ENCODE measurements at places on chromosomes 7 and 10.

DNA sequence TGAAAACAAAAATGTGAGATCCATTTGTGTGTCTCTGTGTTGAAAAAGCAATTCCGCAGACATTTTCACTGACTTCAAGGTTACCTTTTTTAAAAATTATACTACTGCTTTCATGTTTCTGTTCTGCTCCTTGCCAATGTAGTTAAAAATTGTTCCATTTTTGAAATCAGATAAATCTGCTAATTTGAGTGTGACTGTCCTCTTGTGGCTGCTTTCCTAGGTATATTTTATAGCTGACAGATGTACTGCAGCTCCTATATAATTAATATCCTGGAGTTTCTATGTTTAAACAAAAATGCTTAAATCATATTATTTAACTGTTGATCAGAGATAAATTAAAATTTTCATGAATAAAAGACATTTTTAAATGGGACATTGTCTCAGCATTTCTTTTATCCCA, 177.6 kb upstream of the LRRTM3 start:
- no peak for DNase-seq

DNA sequence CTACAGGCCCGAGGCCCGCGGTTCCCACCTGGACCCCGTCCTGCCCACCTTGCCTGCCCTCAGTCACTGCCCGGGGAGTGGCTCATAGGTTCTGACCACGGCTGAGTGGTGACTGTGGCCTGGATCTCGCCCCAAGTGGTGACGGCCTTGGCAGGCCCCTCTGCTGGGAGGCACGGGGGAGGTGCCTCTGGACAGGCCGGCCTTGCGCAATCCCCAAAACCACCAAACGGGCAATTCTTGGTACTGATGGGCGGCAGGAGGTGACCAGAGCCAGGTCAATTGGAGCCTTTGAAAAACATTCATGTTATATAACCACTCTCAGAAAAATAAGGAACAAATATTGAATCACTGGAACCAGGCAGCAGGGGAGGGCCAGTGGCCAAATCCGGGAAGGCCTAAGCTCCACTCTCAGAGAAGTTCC, 83.4 kb downstream of the PRKAG2 start:
- DNase-seq, result no peak

- no peak for DNase-seq
Observed at GRCh38 chr10:126017961-126018560, 121.7 kb downstream of the FANK1 start.

DNA sequence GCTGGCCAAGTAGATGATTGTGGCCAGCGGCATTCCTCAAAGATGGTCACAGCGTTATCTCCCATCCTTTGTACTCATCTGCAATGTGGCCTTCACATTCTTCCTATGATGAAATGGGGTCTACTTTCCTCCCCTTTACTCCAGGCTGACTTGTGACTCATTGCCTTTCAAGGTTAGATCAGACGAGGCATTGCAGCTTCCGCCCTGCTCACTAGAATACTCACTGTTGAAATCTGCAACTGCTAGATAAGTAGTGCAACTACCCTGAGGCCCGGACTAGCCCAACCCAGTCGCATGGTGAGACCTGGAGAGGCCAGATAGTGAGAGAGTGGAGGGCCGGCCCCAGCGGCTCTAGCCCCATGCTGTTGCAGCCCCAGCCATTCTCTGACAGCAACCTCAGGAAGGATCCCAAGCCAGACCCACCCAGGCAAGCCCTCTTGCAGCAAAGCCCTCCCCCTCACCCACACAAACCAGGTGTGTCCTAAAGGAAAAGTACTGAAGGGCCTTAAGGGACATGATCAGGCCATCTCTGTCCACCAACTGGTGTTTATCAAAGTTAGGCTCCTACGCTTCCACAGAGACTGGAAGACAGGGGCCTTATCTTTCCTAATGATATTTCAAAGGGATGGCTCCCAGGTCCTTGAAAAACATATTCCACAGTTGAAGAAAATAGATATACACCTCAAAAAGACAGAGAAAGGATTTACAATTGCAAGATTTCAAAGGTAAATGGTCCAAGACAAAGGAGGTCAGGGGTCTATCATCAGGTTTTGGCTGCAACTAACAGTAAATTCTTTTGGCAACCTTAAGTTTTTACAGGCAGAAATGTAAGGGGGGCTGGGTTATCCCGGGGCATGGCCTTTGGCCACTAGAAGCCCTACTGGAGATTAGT, 107.2 kb upstream of the TRIM24 start:
- no peak for DNase-seq

GRCh38 chr7:1024331-1024841, 20.0 kb upstream of the GPR146 start:
- DNase-seq, result peak; percentile 9

- peak; percentile 74 for DNase-seq
Observed at GRCh38 chr7:28298870-28299518, 113.3 kb upstream of the CREB5 start.

DNA sequence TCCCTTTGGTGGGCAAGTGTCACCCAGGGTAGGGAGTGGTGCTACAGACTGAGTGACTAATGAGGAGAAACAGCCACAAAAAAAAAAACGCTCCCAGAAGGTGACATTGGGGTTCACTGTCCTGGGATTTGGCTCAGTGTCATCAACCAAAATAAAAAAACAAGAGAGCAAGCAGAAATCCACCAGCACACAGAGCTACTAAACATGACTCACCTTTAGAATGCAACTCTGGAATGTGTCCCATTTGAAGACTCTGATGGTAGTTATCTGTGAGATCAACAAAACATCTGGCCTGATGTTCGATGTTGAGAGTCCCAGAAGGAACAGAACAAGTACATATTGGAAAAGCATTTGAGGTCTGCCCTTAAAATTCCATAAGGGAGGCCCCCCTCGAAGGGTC, 200.3 kb upstream of the LYZL2 start:
- DNase-seq, result no peak

- DNase-seq, result no peak
Observed at GRCh38 chr10:89476150-89476549, 59.2 kb downstream of the SLC16A12 start.

- no peak for DNase-seq
Observed at GRCh38 chr10:48623607-48624132, 18.8 kb upstream of the ARHGAP22 start.

GRCh38 chr10:95691281-95691680, 2.4 kb downstream of the TCTN3 start:
- no peak for DNase-seq

- no peak for DNase-seq
Observed at GRCh38 chr7:91103363-91103762, 160.9 kb upstream of the FZD1 start.

DNA sequence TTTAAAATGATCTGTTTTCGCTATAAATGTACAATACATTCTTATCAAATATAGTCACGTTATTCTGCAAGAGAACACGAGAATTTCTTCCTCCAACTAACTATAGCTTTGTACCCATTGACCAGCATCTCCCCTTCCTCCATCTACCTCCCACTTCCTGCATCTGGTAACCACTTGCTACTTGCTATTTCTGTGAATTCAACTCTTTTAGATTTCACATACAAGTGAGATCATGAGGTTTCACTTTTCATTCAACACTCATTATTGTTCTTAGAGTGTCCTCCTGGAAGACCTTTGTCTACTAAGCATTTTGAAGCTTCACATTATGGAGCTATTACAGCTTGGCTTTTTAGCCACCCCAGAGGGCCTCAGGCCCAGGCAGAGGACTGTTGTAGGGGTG, 741.3 kb upstream of the FZD8 start:
- no peak for DNase-seq
